ENCODE measurements at places on chromosomes 3 and 15. TPM values are rescaled to one million over a fixed set of nuclear protein-coding genes. Genes with fewer than 3 reads are reported as not detected.

The ABCF3 gene
- polyA plus RNA-seq, result 53.7 TPM

The ZNF660 gene
- polyA plus RNA-seq, result 11.1 TPM

The FAM43A gene
- 4.8 TPM for polyA plus RNA-seq

The FBLN2 gene
- 32.2 TPM for polyA plus RNA-seq

The HYAL1 gene
- polyA plus RNA-seq, result 1.8 TPM

All from left renal pelvis (tissue), 4 donors.